Astrocyte of the spinal cord (primary cell): ENCODE measurements at places on chromosomes 11 and 22.

DNA sequence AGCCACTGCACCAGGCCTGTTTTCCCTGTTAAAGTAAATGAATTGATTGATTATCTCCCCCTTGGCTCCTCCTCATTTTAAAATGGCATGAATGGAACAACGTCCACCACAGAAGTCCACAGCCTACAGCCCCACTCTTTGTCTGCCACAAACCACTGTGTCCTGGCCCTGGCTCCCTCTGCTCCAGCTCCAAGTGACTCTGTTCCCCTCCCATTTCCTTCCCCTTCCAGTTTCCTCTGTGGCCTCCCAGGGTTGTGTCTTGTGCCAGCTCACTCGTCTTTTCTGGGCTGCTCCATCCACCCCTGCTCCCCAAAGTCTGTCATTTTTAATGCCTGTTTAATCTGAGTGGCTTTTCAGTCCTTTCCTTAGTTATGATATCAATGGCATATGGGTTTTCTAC is 52.4 kb upstream of the CD5 start:
- DNase-seq = no peak

- no peak for DNase-seq
These were observed 71.9 kb downstream of the FBXO7 start for GRCh38 chr22:32546496-32546895.

DNA sequence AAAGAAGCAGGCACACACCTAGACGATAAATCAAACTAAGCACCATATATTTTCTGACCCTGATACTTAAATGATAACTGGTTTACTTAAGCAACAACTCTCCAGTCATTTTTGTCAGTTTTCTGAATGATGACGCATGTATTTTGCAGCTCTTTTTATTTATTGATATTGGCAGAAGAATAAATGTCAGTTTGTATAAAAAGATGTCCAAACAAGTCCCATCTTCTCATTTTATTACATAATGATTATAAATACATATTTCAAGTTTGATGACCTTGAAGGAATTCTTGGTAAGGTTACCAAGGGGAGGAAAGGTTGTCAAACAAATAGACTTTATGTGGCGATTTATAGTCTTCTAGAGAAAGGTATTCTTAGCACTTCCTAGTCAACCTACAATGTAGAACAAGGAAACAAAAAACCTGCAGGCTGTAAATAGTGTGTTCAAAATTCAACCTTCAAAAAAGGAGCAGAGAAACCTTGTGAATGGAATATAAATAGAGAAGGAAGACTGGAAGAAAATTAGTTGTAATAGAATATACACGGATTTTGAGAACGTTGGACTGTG is 190.7 kb downstream of the JRKL start:
- no peak for DNase-seq

DNA sequence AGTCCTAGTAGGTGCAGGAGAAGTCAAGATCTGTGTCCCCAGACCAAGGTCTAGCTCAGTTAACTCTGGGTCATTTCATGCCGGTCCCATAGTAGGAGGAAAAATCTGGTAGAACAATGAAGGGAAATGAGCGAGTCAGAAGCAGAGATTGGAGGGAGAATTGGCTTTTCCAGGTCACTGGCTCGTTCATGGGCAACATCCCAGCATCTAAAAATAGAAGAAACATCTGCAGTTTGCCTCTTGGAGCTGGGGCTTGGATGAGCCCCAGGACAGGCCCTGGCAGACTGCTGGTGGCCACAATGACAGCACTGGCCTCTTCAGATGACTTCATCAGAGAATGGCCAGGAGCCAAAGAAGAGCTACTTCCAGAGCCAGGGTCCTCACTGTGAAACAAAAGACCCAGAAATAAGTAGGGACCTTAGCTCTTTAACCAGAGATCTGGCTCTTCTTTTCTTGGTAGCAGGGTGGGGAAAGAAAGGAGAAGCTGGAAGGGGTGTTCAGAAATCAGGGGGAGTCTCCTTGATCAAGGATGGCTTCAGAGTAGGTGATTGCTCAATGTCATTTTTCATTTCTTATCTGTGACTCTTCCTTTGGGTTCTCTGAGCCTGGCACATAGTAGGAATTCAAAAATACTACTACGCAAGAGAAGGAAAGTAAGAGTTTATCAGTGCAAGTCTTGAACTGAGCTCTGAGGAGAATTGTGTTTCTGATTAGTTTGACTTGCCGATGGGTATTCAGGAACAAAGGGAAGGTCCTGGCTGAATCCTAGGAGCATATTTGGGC is 102.6 kb downstream of the TMPRSS5 start:
- DNase-seq = peak; percentile 55

- DNase-seq = no peak
These were observed 28.6 kb upstream of the MUC5AC start for GRCh38 chr11:1129143-1129610.

DNA sequence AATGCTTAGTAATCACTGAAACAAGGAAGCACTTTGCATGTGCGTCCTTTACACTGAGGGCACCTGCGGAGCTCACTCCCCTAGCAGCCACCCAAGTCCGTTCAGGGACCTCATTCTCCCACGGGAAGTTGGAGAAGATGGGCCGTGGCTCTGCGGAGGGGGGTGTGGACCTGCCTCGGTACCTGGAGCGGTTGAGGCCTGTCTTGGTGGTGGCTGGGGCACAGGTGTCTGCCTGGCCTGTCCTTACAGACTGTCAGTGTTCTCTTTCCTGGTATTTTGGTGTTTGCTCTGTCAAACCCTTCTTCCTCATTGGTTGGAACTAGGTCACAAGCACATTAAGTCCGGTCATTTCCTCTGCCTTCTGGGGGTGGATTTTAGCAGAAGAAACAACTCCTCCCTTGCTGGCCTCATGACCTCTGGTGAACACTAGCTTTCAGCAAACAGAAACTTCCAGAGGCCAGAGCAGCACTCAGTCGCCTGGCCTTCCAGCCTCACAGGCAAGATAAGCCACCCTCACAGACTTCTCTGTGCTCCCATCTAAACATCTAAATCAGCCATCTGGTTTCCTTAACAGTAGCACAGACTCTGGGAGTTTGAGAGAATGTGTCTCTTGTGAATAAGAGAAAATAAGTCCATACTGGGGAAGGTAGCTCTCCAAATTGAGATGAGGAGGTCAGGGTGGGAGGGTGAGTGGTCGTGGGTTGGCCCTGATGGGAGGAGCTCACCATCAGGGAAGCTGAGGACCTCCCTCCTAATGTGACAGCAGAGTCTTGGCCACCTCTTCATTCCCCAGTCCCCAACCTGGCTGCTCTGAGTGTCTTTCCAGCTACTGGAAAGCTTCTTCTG is 8.6 kb downstream of the SNAP29 start:
- DNase-seq = no peak

- no peak for DNase-seq
These were observed 43.0 kb upstream of the CCDC134 start for GRCh38 chr22:41757502-41757901.

- DNase-seq = no peak
These were observed 347.5 kb downstream of the DCDC1 start for GRCh38 chr11:31022080-31022479.

DNA sequence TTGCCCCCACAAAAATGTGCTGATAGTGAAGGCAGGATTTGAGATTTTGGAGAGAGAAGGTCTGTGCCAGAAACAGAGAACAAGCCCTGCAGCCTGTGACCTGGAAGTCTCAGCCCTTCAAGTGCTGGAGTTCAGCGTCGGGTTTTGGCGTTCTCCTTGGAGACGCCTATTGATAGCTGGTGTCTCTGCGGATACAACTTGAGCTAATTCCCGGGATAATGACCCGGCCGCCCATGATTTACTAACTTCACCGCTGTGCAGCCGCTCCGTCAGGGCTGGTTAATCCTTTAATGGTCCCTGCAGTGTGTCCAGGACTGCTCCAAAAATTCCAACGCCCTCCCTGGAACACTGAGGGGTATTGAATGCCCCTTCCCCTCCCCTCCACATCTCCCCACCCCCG is 76.6 kb downstream of the WT1 start:
- DNase-seq = no peak

DNA sequence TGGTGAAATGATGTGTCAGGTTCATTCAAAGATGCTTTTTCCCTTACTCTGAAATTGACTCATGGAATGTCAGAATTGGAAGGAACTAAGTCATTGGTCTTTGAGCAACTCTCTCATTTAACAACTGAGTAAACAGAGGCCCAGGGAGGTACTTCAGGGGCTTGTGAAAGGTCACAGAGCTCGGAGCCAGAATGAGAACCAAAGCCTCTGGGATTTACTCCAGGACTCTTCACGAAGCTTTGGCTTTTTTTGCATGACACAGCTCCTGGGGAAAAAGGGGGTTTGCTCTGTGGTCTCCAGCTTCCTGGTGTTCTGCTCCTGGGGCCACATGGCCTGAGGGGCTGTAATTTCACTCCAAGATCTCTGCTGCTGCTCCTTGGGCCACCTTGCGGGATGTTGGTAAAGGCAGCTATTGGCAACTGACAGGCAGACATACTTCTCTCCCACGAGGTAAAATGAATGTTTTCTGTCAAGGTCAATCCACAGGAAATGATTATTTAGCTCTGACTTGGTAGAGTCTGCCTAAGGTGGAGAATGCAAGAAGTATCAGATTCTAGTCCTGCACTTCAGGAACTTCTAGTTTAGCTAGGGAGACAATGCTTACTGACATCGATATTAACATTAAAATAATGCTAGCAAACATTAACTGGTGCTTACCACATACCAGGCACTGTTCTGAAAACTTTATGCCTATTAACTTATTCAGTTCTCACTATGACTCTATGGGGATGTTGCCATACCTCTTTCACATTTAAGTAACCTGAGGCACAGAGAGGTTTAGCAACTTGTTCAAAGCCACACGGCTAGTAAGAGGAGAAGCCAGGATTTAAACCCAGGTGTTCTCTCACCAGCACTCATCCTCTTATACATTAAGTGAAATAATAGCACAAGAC is 16.1 kb downstream of the PKNOX2 start:
- DNase-seq = peak; percentile 87

DNA sequence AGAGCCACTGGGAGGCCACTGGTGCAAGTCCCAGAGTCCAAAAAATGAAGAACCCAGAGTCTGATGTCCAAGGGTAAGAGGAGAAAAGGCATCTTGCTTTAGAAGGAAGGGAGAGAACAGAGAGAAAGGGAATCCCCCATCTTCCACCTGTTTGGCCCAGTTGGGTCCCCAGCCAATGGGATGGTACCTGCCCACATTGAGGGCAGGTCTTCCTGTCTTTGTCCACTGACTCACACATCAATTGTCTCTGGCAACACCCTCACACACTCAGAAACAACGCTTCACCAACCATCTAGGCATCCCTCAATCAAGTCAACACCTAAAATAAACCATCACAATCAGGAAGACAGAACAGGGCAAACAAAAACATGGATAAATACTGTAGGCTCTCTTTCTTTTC is 6.3 kb downstream of the COMMD9 start:
- DNase-seq = no peak

DNA sequence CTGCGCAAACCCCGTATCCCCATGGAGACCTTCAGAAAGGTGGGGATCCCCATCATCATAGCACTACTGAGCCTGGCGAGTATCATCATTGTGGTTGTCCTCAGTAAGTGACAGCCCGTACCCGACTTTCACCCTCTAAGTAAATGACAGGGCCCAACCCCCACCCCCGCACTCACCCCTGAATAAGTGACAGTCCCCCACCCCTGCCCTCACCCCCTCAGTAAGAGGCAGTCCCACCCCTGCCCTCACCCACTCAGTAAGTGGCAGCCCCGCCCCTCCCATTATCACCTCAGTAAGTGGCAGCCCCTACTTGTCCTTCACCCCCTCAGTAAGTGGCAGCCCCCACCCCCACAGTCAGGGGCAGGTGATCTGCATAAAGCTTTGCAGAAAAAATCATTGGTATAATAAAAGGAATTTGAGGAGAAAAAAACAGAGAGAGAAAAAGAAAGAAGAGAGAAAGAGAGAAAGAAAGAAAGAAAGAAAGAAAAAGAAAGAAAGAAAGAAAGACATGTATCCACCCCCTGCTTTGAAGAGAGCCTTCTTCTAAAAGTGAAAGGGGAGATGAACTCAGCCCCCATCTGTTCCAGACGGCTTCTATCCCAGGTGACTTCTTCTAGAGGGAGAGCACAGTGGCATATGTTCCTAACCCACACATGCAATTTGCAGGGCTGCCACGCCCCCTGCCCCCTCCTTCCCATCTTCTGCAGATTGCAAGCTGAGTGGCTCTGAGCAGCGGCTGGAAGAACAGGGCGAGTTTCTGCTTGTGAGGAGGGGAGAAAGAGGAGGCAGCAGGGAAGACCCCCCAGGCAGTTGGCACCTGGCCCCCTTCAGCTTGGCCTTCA is 12.5 kb upstream of the SMIM35 start:
- no peak for DNase-seq
